Small intestine (tissue), 16 donors: ENCODE measurements at places on chromosomes 6 and 20.

GRCh38 chr6:44559486-44560270, 172.2 kb downstream of the CDC5L start:
- no peak for DNase-seq

DNA sequence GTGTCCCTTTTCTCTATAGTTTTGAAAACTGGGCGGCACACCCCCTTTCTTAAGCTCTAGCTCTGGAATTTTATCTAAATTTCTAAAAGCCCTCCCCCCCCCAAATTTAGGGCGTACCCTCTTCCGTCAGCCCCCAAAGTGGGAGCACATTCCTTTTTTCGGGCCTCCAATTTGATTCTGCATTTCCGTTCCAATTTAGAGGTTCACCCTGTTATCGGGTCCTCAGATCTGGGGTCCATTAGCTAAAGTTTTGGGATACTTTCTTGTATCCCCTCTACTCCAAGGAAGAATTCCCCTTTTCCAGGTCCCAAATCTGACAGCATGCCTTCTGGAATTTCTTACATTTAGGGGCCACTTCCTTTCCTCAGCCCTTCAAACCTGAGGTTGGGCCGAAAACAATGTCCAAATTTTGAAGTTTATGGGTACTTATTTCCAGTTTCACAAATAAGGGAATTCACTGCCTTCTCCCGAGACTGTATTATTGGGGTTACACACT, 796 bp downstream of the PHF20 start:
- peak; percentile 6 for DNase-seq

- DNase-seq, result no peak
Measured at GRCh38 chr6:38262609-38263008, 377.1 kb downstream of the BTBD9 start.

DNA sequence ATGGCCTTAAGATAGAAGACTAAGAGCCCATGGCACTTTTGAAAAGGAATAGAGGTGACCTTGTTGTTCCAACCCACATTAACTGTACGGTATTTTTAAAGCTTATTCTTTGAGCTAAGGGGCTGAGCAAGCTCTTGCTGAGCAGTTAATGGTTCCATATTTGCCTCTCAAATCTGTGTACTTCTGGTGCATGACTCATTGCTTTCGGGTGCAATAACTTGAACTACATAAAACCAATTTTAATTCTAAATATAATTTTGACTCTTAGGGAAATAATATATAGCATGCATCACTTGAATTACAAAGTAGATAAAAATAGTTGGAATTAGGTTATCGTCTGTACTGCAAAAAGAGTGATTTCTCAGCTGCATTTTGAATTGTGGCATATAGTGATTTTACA, 348.1 kb upstream of the CITED2 start:
- DNase-seq, result no peak

DNA sequence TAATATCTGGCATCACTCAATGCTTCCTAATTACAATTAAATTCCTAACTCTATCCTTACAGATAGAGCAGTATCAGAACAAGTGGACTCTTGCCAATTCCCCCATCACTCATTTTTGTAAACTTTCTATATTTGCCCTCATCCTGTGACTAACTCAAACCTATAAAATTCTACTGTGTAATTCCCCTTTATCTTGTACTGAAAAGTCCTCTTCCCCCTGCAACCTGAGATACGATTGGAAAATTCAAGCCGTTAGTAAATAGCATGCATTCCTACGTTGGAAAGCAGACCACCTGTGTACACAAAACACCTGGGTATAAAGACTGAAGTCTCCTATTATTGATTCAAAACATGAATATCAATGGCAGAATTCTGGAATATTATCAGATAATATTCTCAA, 70.4 kb upstream of the KCNQ5 start:
- DNase-seq, result no peak
